Tongue (tissue), 3 donors: ENCODE measurements at places on chromosomes 3 and 15. TPM values are rescaled to one million over a fixed set of nuclear protein-coding genes. Genes with fewer than 3 reads are reported as not detected.

DNA sequence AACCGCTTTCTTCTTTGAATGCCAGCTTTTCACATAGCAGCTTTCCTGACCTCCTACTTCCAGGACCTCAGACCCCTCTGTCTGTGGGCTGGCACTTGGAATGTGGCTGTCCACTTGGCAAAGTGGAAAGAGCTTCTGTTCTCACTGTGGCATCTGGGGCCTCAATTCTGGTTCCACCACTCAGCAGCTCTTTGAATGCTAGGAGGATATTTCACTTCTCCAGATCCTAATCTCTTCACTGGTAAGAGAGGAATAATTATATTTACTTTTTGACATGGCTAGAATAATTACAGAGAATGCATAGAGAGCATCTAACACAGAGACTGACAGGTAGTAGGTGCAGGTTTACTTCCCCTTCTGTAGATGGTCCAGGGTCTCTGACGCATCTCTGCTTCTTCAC lies 405.9 kb downstream of the LPP start:
- no peak for DNase-seq

GRCh38 chr3:153348457-153349107 lies 186.6 kb downstream of the RAP2B start:
- DNase-seq: no peak

NME9 gene
- total RNA-seq: 0.72 TPM

DNA sequence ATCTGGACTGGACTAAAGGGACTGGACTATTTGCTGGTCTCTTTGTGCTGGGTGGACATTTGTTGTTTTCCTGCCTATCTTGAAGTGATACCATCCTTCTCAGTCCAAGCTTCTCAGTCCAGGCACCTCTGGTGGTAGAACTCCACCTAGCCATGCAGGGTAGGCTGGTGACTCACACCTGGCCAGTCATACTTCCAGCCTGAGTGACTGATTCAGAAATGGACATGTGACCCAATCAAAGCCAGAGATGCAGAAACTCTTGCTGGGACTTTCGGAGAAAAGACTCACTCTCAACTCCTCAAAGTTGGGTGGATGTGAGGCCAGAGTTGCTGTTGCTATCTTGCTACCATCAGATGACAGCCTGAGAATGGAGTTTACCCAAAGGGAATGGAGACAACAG lies 5.6 kb upstream of the ASB14 start:
- DNase-seq: no peak

- DNase-seq: peak; percentile 31
Measured at GRCh38 chr15:60394689-60395097, 3.1 kb downstream of the ANXA2 start.

- no peak for DNase-seq
Measured at GRCh38 chr3:38314764-38315487, 31.7 kb upstream of the XYLB start.

- DNase-seq: no peak
Measured at GRCh38 chr15:69947394-69947793, 150.3 kb downstream of the TLE3 start.

DNA sequence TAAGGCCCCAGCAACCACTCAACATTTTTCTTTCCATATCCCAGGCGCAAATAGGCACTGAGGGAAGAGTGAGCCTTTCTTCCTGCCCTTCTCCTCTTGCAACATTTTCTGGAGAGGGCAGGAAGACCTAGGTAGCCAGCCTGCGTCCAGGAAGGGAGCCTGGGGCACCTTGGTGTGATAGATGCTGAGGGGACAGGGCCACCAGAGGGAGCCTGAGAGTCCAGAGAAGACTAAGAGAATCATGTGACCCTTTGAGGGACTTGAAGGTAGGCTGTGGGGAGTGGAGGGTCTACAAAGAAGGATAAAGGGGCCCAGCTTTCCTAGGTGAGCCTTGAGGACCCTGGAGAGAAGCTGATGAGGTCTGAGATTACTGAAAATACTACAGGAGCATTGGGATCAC lies 346.6 kb downstream of the CNTN6 start:
- no peak for DNase-seq

- peak; percentile 60 for DNase-seq
Measured at GRCh38 chr3:172675441-172676193, 35.2 kb downstream of the NCEH1 start.

DNA sequence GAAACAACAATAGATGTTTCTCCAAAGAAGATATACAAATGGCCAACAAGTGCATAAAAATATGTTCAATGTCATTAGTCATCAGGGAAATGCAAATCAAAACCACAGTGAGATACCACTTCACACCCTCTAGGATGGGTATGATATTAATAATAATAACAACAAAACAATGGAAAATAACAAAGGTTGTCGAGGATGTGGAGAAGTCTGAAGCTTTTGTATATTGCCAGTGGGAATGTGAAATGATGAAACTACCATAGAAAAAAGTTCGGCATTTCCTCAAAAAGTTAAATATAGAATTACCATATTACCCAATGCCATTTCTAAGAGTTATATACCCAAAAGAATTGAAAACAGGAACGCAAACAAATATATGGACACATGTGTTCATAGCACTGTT lies 10.8 kb downstream of the BHLHE40 start:
- DNase-seq: no peak

GRCh38 chr15:39025321-39025720 lies 460.7 kb upstream of the RASGRP1 start:
- no peak for DNase-seq

GRCh38 chr15:65926899-65927298 lies 57.6 kb downstream of the RAB11A start:
- no peak for DNase-seq
